ENCODE measurements at places on chromosomes 7 and 10. TPM values are rescaled to one million over a fixed set of nuclear protein-coding genes. Genes with fewer than 3 reads are reported as not detected.

The NPVF gene
- polyA plus RNA-seq, result not detected

The OR2A5 gene
- not detected for polyA plus RNA-seq

The ECHDC3 gene
- polyA plus RNA-seq, result 115 TPM

The SYCE1 gene
- not detected for polyA plus RNA-seq

The MLXIPL gene
- 2.0 TPM for polyA plus RNA-seq

The WEE2 gene
- not detected for polyA plus RNA-seq

The SPDYE8 gene
- polyA plus RNA-seq, result not detected

The ANKRD61 gene
- polyA plus RNA-seq, result not detected

The EFCAB10 gene
- not detected for polyA plus RNA-seq

The FAM131B gene
- 0.19 TPM for polyA plus RNA-seq

The SAMD9 gene
- 1.1 TPM for polyA plus RNA-seq

The PILRB gene
- 24.2 TPM for polyA plus RNA-seq

The SPDYE9 gene
- not detected for polyA plus RNA-seq

The SPDYE16 gene
- 0.08 TPM for polyA plus RNA-seq

The ABCA13 gene
- polyA plus RNA-seq, result 0.01 TPM

The GNG11 gene
- polyA plus RNA-seq, result 29.4 TPM

The TMEM26 gene
- 0.30 TPM for polyA plus RNA-seq

The RARRES2 gene
- polyA plus RNA-seq, result 16.0 TPM

The MSS51 gene
- polyA plus RNA-seq, result 3.3 TPM
